ENCODE measurements at places on chromosomes 12 and 14. TPM values are rescaled to one million over a fixed set of nuclear protein-coding genes. Genes with fewer than 3 reads are reported as not detected.
A peak's percentile ranks its signal among the peaks of the same experiment; 100 is the strongest.

CD27 gene
- 42.7 TPM for total RNA-seq

TMEM52B gene
- not detected for total RNA-seq

SMCO2 gene
- not detected for total RNA-seq

ATP5F1B gene
- total RNA-seq: 318 TPM

RIMBP2 gene
- not detected for total RNA-seq

APOF gene
- total RNA-seq: not detected

KCNH3 gene
- 2.4 TPM for total RNA-seq

- no peaks in the 10 kb centered on the region for H3K4me1 ChIP-seq
- H3K27me3 ChIP-seq: no peaks in the 10 kb centered on the region
- peaks cover 12% of the 10 kb centered on the region for H3K36me3 ChIP-seq
- H3K4me3 ChIP-seq: no peak within 1 kb of the TSS
Measured at GRCh38 chr12:50103767-50104321, at the start of gene GPD1. Gene GPD1, plus strand, starts transcription at chr12:50104008. Its CDS starts 43 bp downstream, at chr12:50104051.

DNA sequence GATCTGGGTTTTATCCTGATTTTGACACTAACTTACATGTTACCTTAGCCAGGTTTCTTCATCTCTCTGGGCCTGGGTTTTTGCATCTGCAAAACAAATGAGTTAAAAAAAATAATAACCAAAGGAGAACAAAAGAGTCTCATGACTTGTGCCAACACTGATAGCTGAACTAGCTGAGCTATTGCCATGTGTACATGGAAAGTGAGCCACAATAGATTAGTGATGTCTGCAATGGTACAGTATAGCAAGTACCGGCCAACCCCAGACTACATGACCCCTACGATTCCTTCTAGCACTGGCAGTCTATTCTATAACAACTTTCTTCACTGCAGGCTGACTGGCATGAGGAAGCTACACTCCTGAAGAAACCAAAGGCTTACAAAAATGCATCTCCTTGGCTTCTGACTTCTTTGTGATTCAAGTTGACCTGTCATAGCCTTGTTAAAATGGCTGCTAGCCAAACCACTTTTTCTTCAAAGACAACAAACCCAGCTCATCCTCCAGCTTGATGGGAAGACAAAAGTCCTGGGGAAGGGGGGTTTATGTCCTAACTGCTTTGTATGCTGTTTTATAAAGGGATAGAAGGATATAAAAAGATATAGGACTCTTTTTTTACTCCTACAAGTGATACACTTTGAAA lies 123.7 kb downstream of the DAD1 start:
- H3K27ac ChIP-seq: no peak overlapping the region
- DNase-seq: no peak
- no peaks in the 10 kb centered on the region for H3K36me3 ChIP-seq
- H3K4me3 ChIP-seq: no peak overlapping the region
- H3K27me3 ChIP-seq: no peaks in the 10 kb centered on the region

DNA sequence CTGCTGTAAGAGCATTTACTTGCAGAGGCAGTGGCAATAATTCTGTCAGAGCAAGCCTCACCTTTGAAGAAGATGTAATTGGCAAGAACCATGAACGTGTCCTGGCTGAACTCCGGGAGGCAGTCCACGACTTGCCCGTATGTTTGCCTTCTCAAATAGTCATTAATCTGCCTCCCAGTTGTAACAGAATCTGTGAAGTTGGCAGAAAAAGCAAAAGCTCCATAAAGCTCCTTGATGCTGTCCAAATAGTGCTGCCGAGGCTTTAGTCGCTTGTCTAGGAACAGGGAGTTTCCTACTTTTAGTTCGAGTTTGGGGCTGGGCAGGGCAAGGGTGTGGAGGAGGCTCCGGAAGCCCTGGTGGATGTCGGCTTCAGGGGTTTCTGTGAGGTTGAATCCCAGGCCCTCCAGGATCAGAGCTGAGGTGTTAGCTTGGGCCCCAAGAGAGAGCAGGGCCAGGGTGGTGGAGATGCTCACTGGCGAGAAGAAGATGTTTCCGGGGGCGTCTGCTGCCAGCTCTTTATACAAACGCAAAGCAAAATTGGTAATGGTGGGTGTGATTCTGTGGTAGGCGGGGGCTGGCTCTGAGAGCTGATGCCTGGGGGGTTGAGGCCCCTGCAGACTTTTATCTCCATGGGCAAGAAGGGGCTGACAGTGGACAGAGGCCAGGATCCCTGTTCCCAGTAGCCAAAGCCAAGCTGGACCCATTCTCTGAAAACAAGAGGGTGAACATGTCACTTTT lies 4.4 kb downstream of the SERPINA11 start:
- no peaks in the 10 kb centered on the region for H3K27me3 ChIP-seq
- DNase-seq: no peak
- no peak overlapping the region for H3K27ac ChIP-seq
- H3K4me3 ChIP-seq: no peak overlapping the region
- no peaks in the 10 kb centered on the region for H3K36me3 ChIP-seq

GRCh38 chr12:120439646-120440247 lies 1.8 kb downstream of the COX6A1 start:
- H3K27me3 ChIP-seq: no peaks in the 10 kb centered on the region
- peak; percentile 63 for DNase-seq
- H3K36me3 ChIP-seq: peaks cover 32% of the 10 kb centered on the region
- no peak overlapping the region for H3K4me3 ChIP-seq
- H3K27ac ChIP-seq: no peak overlapping the region

- no peaks in the 10 kb centered on the region for H3K4me1 ChIP-seq
- H3K27ac ChIP-seq: no peak overlapping the region
- no peaks in the 10 kb centered on the region for H3K27me3 ChIP-seq
- no peak overlapping the region for H3K4me3 ChIP-seq
- no peaks in the 10 kb centered on the region for H3K36me3 ChIP-seq
Measured at GRCh38 chr12:16588812-16589211, 17.1 kb downstream of the LMO3 start.

DNA sequence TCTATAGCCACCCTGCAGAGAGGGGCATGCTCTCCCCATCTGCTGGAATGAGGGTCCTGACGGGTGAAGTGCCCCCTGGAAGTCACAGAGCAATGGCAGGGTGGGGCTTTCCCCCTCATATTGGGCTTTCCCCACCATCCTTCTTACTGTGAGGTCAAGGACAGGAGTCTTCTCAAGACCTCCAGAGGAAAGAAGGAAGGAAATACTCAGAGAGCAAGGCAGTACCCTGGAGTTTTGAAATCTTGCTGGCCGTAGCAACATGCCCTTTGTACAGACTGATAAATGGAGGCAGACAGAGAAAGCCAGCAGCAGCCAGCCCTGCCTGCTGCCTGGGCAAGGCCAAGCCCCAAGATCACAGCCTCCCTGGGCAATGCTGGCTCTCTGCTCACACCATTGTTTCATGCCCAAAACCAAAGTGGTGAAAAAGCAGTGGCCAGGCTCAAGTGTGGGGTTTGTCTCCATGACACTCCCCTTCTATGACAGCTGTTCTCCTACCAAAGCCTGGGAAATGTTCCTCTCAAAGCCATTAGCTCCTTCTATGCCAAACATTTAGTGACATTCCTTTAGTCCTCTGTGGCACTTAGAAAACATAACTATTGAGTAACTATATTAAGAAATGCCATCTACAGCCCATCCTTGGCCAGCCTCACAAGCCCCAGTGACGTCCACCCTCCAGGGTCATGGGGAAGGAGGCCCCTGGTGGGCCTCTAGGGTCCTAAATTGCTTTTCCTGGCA lies 13.2 kb upstream of the ITPK1 start:
- H3K36me3 ChIP-seq: no peaks in the 10 kb centered on the region
- no peak overlapping the region for H3K27ac ChIP-seq

- no peaks in the 10 kb centered on the region for H3K36me3 ChIP-seq
- no peaks in the 10 kb centered on the region for H3K4me1 ChIP-seq
- H3K27me3 ChIP-seq: no peaks in the 10 kb centered on the region
- DNase-seq: no peak
- no peak overlapping the region for H3K27ac ChIP-seq
Measured at GRCh38 chr12:38825006-38825405, 80.4 kb downstream of the CPNE8 start.

DNA sequence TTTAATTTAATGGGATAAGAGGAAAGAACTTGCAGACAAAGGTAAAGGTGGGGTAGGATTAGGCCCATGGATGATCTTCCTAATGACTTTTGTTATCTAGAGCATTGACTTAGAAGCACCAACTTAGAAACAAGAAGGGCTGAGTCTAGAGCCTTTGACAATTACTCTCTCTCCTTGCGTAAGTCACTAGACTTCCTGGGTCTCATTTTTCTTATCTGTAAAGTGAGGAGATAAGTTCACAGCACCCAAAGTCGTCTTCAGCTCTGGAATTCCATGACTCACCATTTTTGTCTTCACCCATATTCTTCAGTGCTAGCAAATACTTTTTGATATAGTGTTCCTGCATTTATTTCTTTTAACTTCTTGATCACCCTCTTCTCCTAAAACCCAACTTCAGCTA lies 75.7 kb downstream of the SSPN start:
- H3K27me3 ChIP-seq: no peaks in the 10 kb centered on the region
- no peak overlapping the region for H3K27ac ChIP-seq
- no peaks in the 10 kb centered on the region for H3K36me3 ChIP-seq
- peaks cover 4% of the 10 kb centered on the region for H3K4me1 ChIP-seq
- no peak overlapping the region for H3K4me3 ChIP-seq

DNA sequence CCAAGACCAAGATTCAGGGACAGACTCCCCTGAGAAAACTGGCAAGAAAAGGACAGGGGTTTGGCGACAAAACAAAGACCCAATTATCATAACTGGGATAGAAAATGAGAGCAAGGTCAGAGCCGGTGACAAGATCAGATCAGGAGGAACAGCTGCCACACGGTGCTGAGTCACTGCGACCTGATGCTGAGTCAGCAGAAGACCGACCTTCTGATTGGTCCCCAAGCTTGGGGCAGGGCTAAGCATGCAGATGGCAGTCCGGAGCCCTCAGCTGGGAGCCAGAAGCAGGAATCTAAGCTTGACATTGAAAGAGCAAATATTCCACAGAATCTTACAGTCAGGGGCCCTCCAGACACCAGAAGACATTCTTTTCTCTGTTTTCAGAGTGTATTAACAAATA lies 19.1 kb upstream of the ARMH4 start:
- no peak overlapping the region for H3K4me3 ChIP-seq
- H3K4me1 ChIP-seq: no peaks in the 10 kb centered on the region
- H3K27ac ChIP-seq: no peak overlapping the region
- H3K27me3 ChIP-seq: peaks cover 6% of the 10 kb centered on the region
- no peak for DNase-seq

DNA sequence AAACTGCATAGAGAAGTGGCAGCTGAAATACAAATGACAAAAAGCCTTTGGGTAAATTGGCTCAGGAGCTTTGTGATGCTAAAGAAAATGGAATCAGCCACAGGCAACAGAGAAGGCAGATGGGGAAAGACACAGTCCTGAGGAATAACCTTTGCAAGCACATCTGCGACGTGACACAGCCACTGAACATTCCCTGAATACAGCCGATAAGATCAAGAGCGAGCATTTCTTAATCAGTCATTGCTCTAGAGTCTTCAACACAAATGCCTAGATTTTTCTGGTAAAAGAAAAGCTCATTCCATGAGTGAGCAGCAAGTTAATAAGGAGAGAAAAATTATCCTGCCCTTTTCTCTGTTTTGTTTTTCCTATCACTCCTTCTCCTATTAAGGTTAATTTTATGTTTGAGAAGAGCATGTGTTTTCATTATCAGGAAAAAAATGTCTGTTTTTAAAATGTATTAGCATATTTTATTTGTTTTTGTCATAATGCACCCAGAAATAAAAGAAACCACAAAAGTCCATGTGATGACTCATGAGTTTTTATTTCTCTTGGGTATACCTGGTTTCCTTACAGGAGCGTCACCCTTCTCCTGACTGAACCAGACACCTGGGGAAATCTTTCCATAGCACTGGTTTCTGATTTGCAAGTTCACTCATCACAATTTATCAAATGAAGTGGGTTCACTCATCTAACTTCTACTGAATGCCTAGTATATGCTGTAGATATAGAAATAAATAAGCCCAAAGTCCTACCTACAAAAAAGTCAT lies 45.4 kb upstream of the PCED1B start:
- H3K27ac ChIP-seq: no peak overlapping the region
- H3K4me3 ChIP-seq: no peak overlapping the region
- no peaks in the 10 kb centered on the region for H3K36me3 ChIP-seq
- H3K4me1 ChIP-seq: peaks cover 2% of the 10 kb centered on the region
- DNase-seq: no peak

- H3K4me1 ChIP-seq: no peaks in the 10 kb centered on the region
- H3K36me3 ChIP-seq: no peaks in the 10 kb centered on the region
- DNase-seq: no peak
- H3K27ac ChIP-seq: no peak overlapping the region
- H3K27me3 ChIP-seq: no peaks in the 10 kb centered on the region
Measured at GRCh38 chr12:14322403-14322802, 43.1 kb upstream of the ATF7IP start.

DNA sequence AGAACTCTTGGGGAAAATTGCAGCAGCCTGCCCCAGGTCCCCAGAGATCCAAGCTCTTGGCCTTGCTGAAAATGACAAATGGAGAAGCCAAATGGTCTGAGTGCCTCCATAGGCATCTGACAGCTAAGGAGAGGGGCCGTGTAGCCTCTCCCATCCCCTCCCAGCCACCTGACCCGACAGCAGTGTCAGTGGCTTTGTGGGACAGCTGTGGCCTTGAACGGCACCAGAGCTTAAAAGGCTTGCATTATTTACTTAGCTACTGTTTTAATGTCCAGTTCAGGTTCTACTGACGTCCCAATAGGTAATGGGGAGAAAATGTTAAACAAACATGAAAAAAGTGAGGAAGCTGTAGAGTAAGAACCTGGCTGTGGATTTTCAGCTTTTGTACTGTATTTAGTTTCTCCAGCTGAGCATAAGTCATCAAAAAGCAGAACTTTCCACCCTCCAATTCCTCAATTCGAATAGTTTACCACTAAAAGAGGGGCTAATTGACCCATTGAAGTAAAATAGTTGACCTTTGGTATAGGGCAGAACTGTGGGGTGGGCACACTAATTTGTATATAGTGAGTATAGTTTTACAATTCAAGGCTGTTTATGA lies 50.0 kb downstream of the FOS start:
- no peak for DNase-seq
- no peak overlapping the region for H3K27ac ChIP-seq
- H3K36me3 ChIP-seq: no peaks in the 10 kb centered on the region
- H3K27me3 ChIP-seq: no peaks in the 10 kb centered on the region

DNA sequence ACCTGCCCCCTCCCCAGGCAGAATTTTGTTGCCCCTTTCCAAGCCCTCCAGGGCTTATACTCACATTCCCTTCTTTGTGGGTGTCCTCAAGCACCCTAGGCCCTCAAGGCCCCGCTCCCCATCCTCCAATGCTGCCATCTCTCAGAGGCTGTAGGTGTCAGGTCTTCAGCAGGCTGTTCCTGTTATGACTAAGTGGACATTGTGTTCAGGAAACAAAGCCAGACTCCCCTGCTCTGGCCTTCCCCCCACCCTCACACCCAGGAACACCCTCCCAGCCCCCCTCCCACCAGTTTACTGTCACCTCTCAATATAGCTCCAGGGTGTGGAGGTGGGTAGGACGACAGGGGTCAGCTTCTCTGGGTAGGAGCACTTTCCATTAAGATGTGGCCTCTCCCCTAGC lies 1.4 kb upstream of the MYH6 start:
- no peaks in the 10 kb centered on the region for H3K4me1 ChIP-seq
- no peak for DNase-seq
- H3K27ac ChIP-seq: no peak overlapping the region
- H3K27me3 ChIP-seq: no peaks in the 10 kb centered on the region
- H3K36me3 ChIP-seq: no peaks in the 10 kb centered on the region
- no peak overlapping the region for H3K4me3 ChIP-seq

- peaks cover 17% of the 10 kb centered on the region for H3K36me3 ChIP-seq
- H3K4me3 ChIP-seq: peak within 1 kb of the TSS; percentile 70
- H3K27ac ChIP-seq: peak within 1 kb of the TSS; percentile 79
- H3K4me1 ChIP-seq: peaks cover 43% of the 10 kb centered on the region
- no peaks in the 10 kb centered on the region for H3K27me3 ChIP-seq
Measured at GRCh38 chr12:7108796-7109571, at the start of gene C1RL. Gene C1RL, minus strand, starts transcription at chr12:7109214. Its CDS starts 34 bp downstream, at chr12:7109180.
